Tibial nerve (tissue), 4 donors: ENCODE measurements at places on chromosomes 6 and 20.

DNA sequence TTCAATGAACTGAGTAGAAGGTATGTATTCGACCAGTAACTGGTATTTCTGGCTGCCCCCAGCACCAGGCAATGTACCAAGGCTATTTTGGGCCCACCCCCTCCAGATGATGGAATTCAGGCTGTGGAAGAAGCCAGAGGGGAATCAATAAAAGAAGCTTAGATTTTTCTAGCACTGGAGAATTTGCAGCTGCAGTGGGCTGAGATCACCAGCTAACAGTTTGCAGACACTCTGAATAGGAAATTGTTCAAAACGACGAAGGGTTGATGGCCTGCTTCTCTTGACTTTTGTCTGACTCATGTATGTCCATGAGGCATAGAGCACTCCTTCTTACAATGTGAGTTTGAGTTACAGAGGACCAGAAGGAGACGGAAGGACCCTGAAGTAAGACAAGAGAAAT is 32.4 kb upstream of the FBXO9 start:
- DNase-seq = no peak

DNA sequence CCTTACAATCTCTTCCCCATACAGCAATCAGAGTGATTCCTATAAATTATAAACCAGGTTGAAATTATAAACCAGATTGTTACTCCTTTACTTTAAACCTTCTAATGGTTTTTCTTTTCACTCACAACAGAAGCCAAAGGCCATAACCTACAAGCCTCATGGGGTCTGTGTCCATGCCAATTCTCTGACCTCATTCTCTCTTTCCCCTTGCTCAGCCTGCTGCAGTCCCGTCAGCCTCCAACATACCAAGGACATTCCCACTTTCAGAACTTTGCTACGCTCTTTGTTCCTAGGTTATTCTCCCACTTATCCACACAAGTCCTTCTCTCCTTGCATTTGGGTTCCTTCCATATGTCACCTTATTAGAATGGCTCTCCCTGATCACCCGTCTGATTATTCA is 277.9 kb upstream of the TCF21 start:
- DNase-seq = peak; percentile 22

- no peak for DNase-seq
Measured at GRCh38 chr20:63321148-63321831, 28.3 kb downstream of the COL20A1 start.

- no peak for DNase-seq
Measured at GRCh38 chr6:25303254-25303653, 24.1 kb downstream of the CARMIL1 start.

DNA sequence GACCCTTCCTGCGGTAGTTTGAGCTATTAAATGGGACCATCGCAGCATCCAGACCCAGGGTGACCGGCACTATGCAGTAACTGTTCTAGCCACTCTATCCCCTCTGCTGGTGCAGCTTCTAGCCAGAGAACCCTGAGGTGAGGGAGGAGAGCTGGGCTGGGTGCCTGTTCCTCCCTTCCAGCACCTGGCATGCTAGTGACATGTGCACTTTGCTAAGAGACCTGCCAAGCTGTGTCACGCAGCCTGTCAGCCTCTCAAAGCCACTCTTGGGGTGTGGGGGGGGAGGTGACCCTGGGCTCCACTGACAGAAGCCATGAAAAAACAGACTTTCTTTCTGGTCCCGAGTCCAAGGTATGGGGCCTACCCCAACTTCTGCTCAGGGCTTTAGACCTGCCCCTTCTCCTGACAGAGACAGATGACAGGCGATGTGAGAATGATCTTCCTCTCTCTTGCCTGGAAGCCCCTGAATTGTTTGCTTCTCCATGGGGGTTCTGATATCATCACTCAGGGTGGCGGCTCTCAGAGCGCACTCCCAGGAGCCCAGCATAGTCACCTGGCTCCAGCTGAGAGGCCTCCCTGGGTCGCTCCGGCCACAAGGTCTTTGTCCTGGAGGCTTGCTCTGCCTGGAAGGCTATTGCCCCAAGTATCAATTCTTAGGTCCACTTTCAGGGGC is 47.2 kb upstream of the MLN start:
- no peak for DNase-seq

DNA sequence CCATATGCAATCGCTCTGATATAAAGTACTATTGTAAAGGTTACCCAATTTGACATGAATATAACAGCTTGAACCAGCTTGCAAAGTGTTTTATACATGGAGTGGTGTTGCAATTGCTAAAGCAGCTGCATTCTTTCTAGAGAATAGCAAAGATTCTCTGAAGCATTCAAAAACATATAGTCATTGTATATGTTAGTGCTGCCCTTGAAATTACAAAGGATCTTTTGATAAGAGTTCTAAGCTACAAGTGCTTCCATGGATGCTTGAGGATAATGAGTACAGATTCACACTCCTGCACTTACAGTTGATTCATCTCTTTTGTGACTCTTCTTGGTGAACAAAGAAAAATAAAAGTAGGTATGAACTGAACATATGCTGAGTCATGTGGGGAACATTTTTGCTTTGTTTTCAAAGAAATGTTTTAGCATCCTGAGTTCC is 175.7 kb downstream of the ALDH8A1 start:
- no peak for DNase-seq

GRCh38 chr20:46011631-46012482 is 3.1 kb downstream of the MMP9 start:
- DNase-seq = no peak

DNA sequence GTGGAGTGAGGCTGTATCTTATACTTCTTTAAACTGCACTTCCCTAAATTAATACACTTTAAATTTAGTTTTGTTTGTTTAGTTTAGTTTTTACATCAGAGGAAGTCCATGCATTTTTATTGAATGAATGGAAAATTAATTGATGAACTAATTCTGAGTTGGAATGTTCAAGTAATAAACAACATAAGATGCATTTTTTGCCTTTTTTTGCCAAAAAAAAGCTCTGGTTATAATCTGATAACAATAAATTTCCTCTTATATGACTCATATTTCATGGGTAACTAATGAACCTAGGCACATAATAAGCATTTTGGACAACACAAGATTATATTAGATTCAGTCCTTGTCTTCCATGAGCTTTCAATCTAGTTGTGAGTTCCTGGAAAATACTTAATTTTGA is 323.1 kb downstream of the CENPW start:
- no peak for DNase-seq

- no peak for DNase-seq
Measured at GRCh38 chr20:31758521-31758920, 19.4 kb downstream of the TPX2 start.

DNA sequence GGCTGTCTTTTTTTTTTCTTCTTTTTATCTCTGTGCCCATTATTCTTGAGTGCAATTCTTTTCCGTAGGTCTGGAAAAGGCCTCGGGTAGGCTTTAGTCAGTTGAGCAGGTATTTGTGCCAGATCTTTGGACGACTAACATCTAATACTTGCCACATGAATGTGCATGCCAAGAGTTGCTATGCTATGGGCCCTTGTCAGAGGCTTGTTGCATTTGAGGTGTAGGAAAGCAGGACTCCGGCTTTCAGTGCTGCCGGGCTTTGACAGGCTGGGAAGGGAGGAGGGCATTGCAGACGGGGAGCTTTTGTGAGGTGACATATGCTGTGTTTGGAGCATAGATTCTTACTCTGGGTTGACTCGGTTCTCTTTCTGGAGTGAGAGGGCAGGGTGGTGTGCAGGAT is 10.2 kb downstream of the LRRC1 start:
- no peak for DNase-seq

- no peak for DNase-seq
Measured at GRCh38 chr20:29750268-29750899, 1507.1 kb upstream of the DEFB115 start.

- no peak for DNase-seq
Measured at GRCh38 chr6:38389875-38390274, 249.9 kb downstream of the BTBD9 start.

- DNase-seq = no peak
Measured at GRCh38 chr6:31339210-31339609, 17.8 kb downstream of the HLA-B start.

GRCh38 chr6:119328254-119328653 is 21.3 kb downstream of the MAN1A1 start:
- DNase-seq = no peak

- no peak for DNase-seq
Measured at GRCh38 chr6:150458579-150458978, 89.8 kb downstream of the IYD start.

GRCh38 chr6:170086639-170087420 is 204.0 kb downstream of the DLL1 start:
- DNase-seq = no peak

DNA sequence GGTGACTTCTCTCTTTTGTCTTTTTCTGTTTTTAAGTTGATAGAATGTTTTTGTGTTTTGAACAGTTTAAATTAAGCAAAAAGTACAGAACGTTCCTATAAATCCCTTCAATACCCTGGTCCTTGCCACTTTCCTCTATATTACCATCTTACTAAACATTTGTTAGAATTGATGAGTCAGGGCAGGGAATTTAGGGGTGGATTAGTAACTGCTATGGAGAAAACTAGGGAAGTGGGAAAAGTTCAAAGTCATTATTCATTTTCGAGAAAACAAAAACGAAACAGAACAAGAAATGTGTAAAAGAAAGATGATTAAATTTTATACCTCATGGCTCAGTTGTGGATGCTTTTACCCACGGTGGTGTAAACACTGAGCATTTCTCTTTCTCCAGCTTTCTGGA is 240.4 kb upstream of the SULF2 start:
- DNase-seq = no peak

DNA sequence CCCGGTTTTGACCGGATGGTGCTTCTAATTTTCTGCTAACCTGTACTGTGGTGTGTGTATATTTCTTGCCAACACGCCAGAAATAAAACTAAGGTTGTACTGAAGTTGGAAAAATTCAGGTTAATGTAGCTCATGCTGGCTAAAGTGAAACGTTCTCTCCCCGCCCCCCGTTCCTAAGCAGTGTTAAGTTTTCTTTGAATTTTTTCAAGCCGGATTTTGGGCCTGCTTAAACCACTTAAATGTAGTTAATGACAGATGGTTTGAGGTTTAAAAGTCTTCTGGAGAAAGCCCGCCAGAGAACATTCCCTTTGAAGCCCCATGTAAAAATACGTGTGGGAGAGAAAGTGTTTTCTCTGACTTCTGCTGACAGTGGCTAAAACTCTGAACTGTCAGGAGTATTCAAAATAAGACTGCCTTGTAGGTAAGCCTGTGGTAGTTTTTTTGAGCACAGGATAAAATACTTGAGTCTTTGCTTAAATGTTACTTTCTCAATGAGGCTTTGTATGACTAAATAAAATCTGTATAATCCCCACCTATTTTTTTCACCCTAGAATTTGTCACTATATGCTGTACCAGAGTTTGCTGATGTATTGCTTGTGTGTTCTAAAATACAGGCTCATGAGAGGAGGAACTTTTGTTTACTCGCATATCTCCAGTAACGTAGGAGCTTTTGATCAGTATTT is 101.3 kb downstream of the OR2B2 start:
- no peak for DNase-seq

GRCh38 chr6:56356426-56356825 is 109.0 kb upstream of the COL21A1 start:
- no peak for DNase-seq

DNA sequence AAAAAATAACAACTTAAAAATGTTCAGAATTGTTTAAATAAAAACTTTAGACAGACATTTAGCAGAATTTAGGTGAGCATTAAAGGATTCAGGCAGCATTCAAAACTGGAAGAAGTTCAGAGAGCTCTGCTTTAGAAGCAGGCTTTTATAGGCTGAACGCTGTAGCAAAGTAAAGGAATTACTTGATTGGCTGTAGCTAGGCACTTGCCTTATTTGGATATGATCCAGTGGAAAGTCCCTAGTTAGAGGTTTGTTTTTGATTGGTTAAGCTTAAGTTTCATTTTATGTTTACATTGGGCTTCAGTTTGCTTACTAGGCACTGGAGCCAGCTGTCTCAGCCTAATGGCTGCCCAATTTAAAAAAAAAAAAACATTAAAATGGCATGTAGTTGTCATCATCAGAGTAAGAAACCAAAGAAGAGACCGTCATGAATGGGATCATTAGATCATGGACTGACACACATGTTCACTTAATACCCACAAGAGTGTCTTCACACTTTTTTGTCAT is 65.1 kb downstream of the CBFA2T2 start:
- DNase-seq = no peak
